ENCODE measurements at places on chromosomes 16 and 17.

GRCh38 chr17:56727876-56728617 is 105.7 kb downstream of the C17orf67 start:
- no peak for DNase-seq

- no peak for DNase-seq
These were observed at the start of gene SLFN12L for GRCh38 chr17:35537601-35538141. TSS of gene SLFN12L (minus strand) at chr17:35537678. CDS start at chr17:35522364, 15,314 bp downstream.

DNA sequence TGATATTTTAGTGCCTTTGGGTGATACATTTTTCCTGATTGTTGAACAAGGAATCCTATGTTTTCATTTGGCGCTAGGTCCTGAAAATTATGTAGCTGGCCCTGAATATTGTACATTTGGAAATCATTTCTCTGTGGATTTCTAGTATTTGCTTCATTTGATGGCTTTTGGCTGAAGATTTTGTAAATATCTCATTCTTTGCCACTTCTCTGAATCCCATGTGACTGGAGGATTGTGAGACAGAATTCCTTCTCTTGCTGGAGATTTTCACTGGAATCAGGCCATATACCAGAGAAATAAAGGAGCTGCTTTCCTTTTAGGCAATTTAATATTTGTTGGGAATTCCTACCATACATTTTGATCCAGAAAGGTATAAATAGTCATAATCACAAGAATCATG is 8.6 kb downstream of the KRT28 start:
- DNase-seq, result no peak

GRCh38 chr17:28331891-28332420 is 3.3 kb downstream of the IFT20 start:
- DNase-seq, result no peak

GRCh38 chr17:81254955-81255717 is 16.0 kb downstream of the NDUFAF8 start:
- DNase-seq, result peak; percentile 78

- DNase-seq, result no peak
These were observed 57.4 kb upstream of the TMEM132E start for GRCh38 chr17:34521955-34522354.

DNA sequence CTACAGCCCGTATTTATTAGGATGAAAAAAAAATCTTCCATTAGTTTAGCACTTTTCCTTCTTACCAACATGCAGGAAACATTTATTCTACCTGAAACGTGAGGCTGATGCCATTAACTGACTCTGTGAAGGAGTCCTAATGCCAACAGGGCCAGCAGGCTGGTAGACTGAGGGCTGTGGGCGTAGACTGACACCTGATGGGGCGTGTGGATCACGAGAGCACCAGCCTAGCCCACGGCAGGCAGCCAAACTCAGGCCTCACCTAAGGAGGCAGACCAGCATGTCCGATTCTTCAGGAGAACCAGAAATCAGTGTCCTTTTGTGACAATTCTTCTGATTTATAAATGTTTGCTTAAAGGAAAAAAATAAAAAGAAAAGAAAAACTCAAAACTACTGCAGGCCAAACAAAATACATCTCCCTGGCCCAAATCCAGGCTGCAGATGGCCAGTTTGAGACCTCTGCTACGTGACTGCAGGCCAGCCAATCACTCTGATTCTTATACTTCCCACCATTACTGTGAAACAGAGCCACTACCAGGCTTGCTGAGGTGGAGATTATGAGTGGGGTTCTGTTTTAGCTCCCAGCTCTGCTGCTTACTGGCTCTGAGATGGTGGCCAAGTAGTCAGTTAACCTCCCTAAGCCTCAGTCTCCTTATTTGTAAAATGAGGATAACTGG is 66.5 kb downstream of the GNAO1 start:
- DNase-seq, result no peak

- no peak for DNase-seq
These were observed 104.4 kb upstream of the CACNG5 start for GRCh38 chr17:66730461-66730923.

- peak; percentile 83 for DNase-seq
These were observed 95.5 kb upstream of the ZNF469 start for GRCh38 chr16:88287219-88287618.

DNA sequence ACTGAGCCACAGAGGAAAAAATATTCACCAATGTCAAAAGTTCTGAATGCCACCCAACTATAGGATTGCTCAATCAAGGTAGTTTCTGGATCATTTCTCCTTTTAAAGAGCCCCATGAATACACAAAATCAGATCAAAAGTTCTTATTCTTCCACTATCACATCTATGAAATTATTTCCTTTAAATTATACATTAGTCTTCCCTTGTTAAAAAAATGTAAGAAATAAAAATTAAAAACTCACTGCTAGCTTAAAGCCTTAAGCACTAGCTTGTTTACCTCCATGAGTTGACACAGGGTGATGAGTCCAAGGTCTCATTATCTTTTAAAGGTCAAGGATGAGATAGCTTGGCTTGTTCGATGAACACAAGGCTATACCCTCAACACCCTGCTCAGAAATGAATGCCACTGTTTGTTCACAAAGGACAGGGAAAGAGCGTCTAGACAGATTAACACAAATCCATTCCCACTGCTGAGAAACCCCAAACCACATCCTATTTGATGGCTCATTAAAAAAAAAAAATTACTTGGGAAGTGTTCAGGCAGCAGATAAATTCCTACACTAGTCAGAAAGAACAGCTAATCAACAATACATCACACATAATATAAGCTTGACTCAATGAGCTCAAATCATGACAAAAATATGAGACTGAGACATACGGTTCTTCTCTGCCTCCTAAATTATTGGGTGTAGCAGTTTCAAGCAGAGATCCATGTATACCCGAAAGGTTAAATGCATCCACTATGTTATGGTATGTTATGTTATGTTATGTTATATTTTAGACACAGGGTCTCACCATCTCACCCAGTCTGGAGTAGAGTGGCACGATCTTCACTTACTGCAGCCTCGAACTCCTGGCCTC is 118.9 kb downstream of the PARN start:
- DNase-seq, result no peak

GRCh38 chr16:82016263-82016662 is 5.0 kb upstream of the SDR42E1 start:
- peak; percentile 28 for DNase-seq

- DNase-seq, result no peak
These were observed 11.2 kb upstream of the CD300LF start for GRCh38 chr17:74723891-74724290.

DNA sequence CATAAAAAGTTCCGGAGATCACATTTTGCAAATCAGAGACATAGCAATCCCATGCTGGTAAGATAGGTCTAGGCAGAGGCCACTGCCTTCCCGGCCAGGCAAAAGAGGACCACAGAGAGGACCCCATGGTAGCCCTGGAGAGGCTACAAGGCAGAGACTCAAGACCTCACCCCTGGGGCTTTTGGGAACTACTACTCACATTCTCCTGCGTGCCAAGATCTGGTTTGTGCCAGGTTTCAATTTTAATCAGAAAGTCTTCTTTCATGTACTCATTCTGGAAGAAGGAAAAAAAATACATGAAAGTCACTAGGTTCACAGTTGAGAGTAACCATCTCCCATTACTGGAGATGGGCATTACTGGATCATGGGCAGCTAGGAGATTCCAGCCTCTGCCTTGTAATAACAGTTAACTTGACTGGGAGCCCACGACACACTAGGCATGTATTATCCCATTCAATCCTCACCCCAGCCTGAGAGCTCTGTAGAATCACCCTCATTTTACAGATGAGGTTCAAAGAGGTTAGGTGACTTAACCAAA is 21.2 kb downstream of the PITPNA start:
- no peak for DNase-seq

DNA sequence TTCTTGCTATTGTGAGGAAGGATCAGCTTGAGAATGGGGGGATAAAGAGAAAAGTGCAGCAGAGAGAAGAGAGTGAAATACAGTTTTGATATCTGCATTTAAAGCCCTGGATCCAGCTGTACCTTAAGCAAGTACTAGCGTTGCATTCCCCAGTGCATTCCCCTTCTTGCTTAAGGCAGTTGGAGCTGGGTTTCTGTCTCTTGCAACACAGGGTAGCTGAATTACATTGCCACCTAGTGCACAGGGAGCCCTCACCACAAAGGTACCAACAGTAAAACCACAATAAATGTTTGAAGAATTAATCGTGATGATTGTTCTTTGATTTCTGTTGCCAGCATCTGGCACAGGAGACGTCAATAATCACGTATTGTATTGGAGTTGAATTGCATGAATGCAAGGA is 588.7 kb downstream of the RBFOX1 start:
- no peak for DNase-seq

GRCh38 chr16:79523971-79524370 is 76.6 kb downstream of the MAF start:
- DNase-seq, result no peak

GRCh38 chr16:12271006-12271405 is 294.5 kb downstream of the SNX29 start:
- peak; percentile 26 for DNase-seq

- no peak for DNase-seq
These were observed 3.8 kb upstream of the DHX8 start for GRCh38 chr17:43479948-43480347.

- no peak for DNase-seq
These were observed 1.2 kb upstream of the MPP3 start for GRCh38 chr17:43834106-43834505.

GRCh38 chr16:262121-262745 is 13.5 kb downstream of the RGS11 start:
- no peak for DNase-seq

DNA sequence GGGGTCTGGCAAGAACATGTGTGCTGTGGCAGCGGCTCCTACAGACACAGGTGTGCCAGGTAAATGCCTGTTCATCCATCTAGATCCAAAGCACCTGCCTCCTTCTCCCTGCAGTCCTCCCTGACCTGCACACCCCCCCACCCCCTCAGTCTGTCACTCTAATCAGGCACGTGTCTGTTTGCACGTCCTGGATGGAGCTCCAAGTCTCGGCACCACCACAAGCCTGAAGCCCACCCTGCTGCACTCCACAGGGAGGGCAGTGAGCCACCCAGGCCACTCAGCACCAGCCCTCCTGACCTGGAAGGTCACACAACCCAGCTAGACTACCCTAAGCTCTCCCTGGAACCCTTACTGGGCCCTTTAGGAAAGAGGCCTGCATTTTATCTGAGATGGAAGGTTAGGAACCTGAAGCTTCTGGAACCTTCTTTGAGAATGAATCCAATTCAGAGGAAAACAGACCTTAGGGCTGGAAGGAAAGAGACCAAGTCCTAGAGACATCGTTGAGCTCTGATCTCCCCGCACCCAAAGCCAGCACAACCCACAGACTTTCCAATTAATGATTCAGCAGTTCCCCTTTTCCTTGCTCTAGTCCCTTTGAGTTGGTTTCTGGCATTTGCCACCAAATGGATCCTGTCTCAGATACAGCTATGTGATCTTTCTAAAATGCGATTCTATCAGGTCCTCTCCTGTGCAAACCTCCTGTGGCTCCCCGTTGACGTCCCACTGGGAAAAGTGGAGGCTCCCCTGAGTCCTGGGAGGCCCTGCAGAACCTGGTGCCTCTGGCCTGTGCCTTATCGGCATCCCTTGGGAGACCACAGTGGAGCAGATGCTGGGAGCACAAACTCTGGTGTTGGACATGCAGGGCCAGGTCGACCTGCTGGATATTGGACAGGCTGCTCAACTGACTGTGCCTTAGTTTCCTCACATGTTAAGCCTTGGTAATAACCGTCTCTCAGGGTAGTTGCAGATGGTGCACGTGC is 67.9 kb downstream of the PRMT7 start:
- no peak for DNase-seq

GRCh38 chr17:68600067-68600930 is 868 bp downstream of the FAM20A start:
- DNase-seq, result peak; percentile 46

- no peak for DNase-seq
These were observed 764 bp upstream of the SMURF2 start for GRCh38 chr17:64662774-64663367.

GRCh38 chr17:8020776-8021564 is 17.9 kb upstream of the ALOX15B start:
- no peak for DNase-seq

- DNase-seq, result no peak
These were observed 85.6 kb downstream of the TTC19 start for GRCh38 chr17:16085066-16085699.

- DNase-seq, result no peak
These were observed 7.3 kb downstream of the TMEM106A start for GRCh38 chr17:43219001-43219400.

GRCh38 chr16:53881371-53881770 is 177.4 kb downstream of the FTO start:
- DNase-seq, result no peak

- no peak for DNase-seq
These were observed 470.7 kb downstream of the SOX9 start for GRCh38 chr17:72591289-72592241.

DNA sequence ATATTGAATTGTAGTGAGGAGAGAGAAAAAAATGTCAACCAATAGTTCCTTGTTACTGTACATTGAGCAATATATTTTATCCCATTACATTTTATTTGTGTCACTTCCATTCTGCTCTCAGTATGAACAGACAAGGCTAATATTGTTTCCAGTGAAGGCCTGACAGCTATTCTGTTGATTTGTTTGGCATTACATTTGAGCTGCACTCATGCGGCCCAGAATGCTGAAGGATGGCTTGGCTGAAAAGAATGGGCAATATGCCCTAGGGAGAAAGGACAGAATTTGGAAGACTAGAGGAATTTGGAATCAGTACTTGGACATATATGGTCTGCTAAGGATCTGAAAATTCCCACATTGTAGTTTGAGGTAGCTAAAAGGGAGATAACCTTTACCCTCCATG is 1294.4 kb downstream of the CDH8 start:
- no peak for DNase-seq

DNA sequence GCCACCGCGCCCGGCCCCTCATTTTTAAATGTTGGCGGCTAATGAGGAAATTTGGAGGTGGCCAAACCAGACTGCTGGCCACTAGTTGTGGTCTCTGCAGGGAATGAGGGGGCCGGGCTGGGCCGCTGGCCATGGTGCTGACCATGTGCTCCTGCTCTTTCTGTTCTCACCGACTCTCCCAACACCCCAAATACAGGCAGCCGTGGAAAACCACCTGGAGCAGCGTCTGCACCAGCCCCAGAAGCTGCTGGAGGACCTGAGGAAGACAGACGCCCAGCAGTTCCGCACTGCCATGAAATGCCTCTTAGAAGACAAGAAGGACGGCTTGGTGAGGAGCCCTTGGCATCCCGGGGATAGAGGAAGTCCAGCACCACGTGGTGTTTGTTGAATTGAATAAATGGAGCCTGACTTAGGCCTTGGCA is 21.3 kb downstream of the OTOA start:
- DNase-seq, result no peak

DNA sequence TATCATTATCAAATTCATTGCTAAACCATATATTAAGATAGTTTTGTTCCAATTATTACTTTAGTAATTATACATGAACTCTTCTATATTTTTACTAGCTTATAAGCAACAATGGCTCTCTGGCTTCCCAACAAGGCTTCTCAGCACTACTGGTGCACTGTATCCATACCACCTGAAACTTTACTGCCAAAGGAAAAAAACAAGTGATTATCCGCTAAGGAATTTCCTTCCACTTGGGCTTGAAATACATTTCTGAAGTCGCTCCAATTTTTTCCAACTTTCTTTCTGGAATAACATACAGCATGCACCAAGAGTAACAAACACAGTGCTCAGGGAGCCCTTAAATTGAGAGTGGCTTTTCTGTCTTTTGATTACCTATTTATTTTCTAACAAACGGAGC is 2.1 kb downstream of the CSNK2A2 start:
- no peak for DNase-seq

GRCh38 chr16:1687427-1688316 is 9.6 kb downstream of the JPT2 start:
- DNase-seq, result no peak

- no peak for DNase-seq
These were observed 5.7 kb upstream of the SLC4A1 start for GRCh38 chr17:44273607-44274006.

- no peak for DNase-seq
These were observed 43.1 kb downstream of the ANKFY1 start for GRCh38 chr17:4220655-4221054.

All from 8988T (cell line).